ENCODE measurements at places on chromosomes 12 and 14.

DNA sequence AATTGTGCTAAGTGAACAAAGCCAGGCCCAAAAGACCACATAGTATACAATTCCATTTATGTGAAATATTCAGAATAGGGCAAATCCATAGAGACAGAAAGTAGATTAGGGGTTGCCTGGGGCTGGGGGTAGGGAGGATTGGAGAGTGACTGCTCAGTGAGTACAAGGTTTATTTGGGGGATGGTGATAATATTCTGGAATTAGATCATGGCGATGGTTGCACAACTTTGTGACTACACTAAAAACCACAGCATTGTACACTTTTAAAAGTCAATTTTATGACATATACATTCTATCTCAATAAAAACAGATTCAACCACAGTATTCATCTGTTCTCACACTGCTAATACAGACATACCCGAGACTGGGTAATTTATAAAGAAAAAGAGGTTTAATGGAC, 68.7 kb upstream of the MAP1LC3B2 start:
- DNase-seq: no peak

- DNase-seq: no peak
Observed at GRCh38 chr12:93804392-93805179, 127.4 kb downstream of the CRADD start.

GRCh38 chr12:110198386-110198785, 74.2 kb downstream of the IFT81 start:
- no peak for DNase-seq

- no peak for DNase-seq
Observed at GRCh38 chr14:51977075-51977474, 12.3 kb upstream of the RTRAF start.

DNA sequence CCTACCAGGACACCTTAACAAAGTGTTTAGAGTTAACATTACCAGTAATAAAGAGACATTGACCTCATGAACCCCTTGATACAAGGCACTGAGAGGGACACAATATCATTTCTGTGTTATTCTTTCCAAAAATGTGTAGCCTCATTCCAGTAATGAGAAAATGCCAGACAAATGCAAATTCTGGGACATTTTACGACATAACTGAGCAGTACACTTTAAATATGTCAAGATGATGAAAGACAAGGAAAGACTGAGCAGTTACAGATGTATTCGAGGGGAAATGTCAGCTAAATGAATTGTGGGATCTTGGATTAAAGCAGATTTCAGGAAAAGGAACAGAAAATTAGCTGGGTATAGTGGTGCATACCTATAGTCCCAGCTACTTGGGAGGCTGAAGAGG, 255.6 kb downstream of the ERC1 start:
- DNase-seq: no peak

DNA sequence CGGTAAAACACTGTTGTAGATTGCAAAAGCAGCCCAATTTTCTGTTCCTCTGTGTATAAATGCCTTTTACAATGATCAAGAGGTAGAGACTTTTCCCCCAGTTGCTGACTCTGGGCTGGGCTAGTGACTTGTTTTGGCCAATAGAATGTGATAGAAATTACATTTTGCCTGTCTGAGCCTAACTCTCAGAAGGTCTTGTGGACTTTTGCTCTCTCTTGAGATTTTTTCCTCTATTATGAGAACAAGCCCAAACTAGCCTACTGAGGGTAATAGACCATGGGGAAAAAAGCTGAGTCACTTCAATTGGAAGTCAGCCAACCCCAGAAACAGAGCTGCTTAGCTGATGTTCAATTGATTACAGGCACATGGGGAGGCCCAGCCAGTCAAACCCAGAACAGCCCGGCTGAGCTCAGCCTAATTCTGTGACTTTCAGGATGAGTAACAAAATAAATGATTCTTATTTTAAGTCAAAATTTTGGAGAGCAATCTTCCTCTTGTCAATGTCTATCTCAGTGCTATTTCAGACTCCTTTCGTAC, 61.4 kb downstream of the MYF5 start:
- DNase-seq: no peak

- no peak for DNase-seq
Observed at GRCh38 chr14:78764240-78764639, 594.1 kb downstream of the NRXN3 start.

DNA sequence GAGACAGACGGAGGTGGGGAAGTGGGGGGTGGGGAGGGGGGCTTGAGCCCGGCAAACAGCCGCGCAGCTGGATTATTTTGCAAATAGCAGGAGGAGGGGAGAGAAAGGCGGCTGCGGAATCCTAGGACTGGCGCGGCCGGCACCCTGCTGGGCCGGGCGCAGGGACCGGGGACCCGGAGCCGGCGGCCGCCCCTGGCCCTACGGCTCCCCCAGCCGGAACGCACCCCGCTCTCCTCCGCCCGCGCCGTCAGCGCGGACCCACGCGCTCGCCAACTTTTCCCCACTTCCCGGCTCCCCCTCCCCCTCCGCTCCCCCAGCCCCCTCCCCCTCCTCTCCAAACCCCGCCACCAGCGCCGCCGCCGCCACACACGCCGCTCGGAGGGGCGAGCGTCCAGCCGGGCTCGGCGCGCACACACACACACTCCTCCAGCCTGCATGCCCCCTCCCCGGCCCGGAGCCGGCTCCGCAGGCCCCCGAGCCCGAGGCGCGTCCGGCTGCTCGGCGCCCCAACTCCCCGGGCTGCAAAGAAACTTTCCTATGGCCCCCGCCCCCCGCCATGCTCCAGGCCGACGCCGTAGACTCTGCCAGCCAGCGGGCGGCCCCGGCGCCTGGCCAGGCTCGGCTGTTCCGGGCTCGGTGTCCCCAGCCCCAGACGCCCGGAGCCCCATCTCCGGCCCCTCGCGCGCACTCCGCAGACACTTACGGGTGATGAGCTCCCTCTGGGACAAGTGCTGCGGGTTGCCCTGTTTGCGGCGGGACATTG, 1.4 kb downstream of the BCL11B start:
- no peak for DNase-seq

DNA sequence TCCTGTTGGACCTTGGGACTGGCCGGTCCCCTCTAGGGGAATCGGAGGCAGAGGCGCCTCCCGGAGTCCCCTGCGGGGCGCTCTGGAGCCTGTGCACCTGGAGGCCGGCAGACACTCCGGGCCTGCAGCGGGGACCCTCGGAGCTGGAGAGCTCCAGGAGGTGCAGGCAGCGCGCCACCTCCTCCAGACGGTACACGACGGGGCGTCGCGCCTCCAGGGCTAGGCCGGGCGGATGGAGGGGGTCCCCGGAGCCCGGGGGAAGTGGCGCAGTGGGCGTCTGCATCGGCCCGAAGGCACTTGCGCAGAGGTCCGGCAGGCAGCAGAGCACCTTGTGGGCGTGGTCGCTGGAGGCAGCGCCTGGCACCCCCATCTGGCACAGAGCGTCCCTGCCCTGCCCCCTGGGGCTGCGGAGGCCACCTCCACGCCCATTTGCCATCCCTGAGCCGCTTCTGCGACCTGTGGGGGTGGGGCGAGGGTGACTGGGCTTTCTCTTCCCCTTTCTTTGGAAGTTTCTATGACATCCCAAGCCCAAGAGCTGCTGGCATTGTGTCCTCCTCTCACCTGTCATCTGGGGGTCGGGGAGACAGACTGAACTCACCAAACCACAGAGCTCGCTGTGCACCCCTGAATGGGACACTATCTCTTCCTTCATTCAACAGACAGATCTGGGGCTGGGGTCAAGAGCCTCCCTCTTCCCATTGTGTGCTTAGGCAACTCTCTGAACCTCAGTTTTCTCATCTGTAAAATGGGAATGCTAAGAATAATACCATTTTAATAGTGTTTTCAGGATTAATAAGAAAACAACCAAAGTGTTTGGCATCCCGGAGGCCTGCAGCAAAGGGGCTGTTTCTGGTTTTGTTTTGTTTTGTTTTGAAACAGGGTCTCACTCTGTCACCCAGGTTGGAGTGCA, 37.5 kb upstream of the CORO1C start:
- DNase-seq: no peak

GRCh38 chr14:76023757-76024156, 38.2 kb downstream of the IFT43 start:
- DNase-seq: no peak

All from effector CD8-positive, alpha-beta T cell (primary cell).